ENCODE measurements at places on chromosomes 3 and 15. TPM values are rescaled to one million over a fixed set of nuclear protein-coding genes. Genes with fewer than 3 reads are reported as not detected.

The EOMES gene
- 0.08 TPM for total RNA-seq

The BCL2A1 gene
- 0.92 TPM for total RNA-seq

The HHLA2 gene
- total RNA-seq, result not detected

DNA sequence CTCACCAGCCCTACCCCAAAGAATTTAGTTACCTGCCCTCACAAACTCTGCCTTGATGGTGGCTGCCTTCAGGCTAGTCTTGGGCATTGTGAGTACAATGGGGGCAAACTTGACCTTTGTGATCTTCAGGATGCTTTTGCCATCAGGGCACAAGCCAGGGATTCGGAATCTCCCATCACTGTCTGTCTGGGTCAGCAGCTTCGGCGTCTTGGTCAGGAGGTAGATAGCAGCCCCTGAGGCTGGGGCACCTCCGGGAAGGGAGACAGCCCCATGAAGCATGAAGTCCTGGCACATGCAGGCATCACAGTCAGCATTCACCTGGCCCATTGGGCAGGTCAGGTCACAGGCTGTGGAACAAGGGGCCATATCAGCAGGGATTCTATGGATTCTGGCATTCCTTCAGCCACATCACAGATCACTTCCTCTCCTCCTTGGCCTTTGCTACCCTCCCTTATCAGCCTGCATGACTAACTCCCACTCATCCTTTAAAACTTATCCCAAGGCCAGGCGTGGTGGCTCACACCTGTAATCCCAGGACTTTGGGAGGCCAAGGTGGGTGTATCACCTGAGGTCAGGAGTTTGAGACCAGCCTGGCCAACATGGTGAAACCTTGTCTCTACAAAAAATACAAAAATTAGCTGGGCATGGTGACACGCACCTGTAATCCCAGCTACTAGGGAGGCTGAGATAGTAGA is 6.9 kb downstream of the CILP start:
- no peak for DNase-seq

DNA sequence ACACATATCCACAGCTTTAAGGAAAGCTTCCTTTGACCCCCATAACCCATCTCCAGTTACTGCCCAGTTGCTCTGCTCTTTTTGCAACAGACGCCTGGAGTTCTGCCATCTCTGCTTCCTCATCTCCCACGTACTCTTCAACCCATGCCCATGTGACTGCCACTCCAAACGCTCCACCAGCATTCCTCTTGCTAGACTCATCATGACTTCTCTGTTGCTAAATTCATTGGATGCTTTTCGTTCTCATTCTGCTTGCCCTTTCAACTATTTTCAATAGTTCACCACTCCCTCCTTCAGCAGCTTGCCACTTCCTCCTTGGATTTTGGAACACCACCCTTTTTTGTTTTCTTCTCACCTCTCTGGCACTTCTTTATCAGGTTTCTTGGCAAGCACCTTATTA is 2.7 kb upstream of the KNSTRN start:
- DNase-seq, result no peak

DNA sequence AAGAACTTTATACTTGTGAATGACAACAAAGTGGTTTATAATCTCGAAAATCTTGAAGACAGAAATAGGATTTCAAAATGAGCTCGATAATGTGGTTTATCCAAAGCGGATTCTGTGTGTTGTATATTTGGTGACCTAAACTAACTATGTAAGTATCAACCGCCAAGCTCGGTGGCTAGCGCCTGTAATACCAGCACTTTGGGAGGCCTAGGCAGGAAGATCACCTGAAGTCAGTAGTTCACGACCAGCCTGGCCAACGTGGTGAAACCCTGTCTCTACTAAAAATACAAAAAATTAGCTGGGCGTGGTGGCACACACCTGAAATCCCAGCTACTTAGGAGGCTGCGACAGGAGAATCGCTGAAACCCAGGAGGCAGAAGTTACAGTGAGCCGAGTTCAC is 2.2 kb downstream of the ATP13A3 start:
- no peak for DNase-seq

DNA sequence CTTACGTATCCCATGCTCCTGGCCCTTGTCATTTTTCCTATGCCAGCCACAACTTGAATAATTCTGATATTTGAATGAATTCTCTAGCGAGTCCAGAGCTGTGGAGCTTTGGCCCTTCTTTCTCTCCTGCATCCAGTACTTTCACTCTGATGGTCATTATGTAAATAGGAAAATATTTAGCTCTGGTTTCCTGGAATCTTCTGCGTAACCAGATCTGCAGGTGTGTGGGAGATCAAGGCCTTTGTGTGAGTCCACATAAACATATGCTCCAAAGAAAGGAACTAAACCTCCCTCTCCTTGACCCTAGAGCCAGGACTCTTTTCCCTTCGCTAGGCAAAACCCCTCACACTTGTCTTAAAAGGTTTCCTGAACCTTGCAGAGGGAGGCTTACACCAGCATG is 132.5 kb upstream of the THBS1 start:
- no peak for DNase-seq

DNA sequence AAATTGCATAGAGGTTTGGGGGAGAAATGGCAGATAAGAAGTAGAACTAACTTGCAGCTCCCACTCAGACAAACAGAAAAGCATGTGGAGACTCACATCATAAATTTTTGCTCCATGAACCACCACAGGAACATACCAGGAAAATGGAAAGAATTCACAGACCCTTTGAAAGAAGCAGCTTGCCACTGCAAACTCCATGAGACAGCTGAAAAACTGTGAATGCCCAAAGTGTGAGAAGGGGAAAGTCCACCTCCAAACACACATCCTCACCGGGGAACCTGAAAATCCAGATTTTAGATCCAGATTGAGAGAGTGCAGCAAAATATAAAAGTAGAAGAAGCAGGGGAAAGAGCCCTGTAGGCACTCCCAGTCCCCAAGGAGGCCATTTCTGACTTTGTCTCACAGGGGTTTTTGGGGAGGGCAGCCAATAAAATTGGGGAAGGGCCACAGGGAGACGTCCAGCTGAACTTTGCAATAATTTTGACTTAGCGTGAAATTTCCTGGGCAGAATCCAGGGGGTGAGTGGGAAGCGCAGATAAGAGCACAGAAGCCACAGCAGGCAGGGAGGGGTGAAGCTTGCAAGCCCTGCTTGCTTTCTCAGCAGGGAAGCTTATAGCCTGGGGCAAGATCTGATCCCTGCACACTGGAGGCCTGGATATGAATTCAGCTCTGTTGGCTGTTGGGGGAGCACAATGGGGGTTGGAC is 183.4 kb upstream of the UBE2E2 start:
- no peak for DNase-seq

GRCh38 chr3:195265363-195265976 is 5.5 kb downstream of the XXYLT1 start:
- no peak for DNase-seq

DNA sequence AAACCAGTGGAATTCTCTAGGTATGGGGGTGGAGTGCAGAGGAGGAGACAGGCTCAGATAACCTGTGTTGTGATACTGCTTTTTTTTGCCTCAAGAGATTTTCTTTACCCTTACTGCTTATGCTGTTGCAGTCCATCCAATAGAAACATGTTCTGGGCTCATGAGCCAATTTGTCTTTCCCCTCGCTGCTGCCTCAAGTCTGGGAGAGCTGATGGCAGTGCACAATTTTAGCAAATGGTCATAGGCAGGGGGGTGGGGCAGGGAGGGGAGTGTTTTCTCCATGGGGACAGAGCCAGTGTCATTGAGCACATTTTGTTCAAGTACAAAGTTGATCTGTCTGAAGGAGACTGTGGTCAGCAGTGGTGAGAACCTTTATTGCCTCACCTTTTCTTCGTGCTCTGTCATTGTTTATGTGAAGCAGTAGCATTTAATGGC is 134.9 kb downstream of the MBNL1 start:
- peak; percentile 74 for DNase-seq

DNA sequence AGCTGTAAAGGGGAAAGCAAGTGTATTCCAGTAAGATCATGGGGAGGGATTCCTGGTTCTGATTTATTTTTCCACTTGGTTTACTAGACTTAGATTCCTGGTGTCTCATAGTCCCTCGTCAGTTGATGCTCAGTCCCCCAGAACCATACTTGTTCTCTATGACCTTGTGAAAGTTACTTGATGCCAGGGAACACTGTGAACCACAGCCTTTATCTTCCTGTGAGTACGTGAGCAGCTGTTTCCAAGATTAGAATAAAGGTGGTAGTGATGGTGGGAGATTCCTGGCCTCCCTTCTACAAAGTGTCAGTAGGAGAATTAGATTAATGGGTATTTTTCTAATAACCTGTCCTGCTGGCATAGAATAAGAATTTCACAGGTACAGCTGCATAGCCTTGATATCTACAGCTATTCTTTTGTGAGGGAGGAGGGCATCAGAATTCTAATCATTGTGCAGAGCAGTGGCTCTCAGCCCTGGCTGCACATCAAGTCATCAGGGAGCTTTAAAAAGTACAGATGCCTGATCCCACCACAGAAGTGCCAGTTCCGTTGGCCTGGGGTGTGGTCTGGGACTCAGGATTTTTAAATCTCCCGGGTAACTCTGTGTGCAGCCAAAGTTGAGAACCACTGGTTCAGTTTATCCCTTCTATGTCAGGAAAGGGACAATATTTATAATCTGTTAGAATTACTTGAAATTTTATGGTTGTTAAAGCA is 20.0 kb downstream of the GPD1L start:
- DNase-seq, result no peak

DNA sequence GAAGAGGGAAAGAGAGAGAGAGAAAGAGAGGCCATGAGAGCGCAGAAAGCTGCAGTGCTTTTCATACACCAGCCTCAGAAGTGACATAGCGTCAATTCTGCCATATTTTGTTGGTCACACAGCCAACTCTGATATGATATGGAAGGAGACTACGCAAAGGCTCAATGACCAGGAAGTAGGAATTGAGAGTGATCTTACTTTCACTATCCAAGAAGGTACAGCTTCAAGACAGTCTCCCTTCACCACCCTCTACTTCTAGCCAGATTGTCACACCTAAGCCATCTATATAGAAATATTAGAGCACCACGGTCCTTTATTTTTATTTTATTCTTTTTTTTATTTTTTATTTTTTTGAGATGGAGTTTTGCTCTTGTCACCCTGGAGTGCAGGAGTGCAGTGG is 21.1 kb downstream of the PARP15 start:
- no peak for DNase-seq

DNA sequence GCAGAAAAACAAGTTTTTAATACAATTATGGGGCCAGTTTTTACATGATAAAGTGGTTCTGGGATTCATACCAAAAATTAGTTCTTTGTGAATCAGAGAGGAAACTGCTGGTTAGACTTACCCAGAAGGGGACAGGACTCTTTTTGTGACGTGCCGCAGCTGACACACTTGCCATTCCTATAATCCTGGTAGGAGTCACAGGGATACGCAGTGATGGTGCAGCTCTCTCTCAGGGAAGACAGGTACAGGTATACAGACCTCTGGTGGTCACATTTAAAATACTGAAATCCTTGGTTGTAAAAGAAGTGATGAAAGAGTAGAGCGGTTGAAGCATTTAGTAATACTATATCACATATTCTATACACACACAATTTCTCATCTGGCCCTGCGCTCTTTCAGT is 20.2 kb upstream of the TMEM41A start:
- no peak for DNase-seq
